Glomerular endothelial cell (primary cell): ENCODE measurements at places on chromosomes 4 and X. TPM values are rescaled to one million over a fixed set of nuclear protein-coding genes. Genes with fewer than 3 reads are reported as not detected.

- DNase-seq: no peak
Measured at GRCh38 chrX:13419276-13419675, 99.4 kb upstream of the ATXN3L start.

DNA sequence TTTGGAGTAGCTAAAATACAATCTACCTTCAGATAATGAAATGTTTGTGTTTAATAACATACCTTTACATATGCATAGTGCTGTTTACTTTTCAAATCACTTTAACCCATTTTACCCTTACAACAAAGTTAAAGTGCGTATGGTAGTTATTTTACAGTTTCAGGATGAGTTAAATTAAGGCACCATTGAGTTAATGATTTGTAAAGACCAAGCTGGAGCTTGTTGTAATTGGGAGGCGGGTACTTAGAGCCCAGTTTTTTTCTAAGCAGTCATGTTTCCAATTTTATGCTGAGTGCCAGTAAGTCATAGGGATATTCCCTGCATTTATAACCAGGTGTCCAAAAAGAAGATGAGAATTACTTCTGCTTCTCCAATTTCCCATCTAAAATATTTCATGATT is 84.2 kb upstream of the NRK start:
- no peak for DNase-seq

Gene KCNE5
- not detected in 2 replicates for total RNA-seq

Gene ITIH6
- under 0.01 TPM in 1 of 2 replicates, not detected in the other for total RNA-seq

DNA sequence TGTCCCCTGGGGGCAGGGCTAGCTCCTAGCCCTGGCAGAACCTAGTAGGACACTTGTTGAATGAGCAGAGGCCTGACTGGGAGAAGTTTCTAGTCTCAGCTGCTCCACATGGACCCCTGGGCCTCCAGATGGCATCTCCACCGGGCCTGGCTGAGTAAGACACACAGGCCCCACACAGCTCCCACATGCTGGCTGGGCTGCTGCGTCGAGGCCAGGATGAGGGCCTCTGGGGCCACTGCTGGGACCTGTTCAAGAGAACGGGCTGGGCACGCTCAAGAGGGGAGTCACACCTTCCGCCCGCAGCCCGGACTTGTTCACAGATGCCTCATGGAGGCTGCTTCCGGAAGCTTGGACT is 4.2 kb upstream of the HGFAC start:
- DNase-seq: no peak

DNA sequence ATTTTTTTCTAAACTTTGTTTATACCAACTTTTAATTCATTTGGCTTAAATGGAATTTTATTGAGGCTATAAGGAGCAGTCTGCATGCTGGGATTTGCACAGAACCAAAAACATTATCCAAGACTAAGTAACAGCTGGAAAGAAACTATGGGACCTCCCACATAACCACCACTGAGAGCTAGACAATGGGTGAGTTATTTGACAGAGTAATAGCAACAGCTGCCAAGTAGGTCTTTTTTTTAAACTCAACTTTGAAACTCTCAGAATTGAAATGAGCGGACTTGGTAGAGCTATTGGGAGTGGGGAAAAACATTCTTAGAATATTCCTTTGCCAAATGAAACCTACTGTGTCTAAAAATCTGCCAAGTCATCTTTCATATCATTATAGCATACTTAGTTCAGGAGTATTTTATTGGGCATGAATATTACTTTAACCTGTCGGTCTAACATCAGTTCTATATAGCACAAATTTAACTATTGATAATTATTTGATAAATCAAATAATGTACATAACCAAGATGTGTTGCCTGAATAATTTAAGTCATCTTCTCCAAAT is 1428.0 kb downstream of the PCDH7 start:
- DNase-seq: no peak

- DNase-seq: no peak
Measured at GRCh38 chrX:150405006-150405405, 41.9 kb downstream of the MAMLD1 start.

DNA sequence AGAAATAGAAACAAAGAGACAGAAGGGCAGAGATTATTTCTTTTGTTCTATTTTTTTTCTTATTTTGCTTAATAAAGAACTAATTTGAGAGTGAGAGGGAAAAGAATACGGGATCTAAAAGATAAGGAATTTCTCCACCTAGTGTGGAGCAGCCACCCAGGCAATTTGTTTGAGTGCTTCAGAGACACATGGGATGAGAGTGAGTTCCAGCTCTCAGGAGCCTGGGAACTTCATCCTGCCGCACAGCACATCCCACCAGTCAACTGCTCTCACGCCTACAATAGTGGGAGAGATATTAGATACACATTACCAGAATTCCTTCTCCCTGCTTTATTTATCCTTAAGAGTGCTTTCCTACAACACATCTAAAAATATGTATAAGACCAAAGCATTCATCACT is 946.4 kb downstream of the PDHA2 start:
- no peak for DNase-seq

DNA sequence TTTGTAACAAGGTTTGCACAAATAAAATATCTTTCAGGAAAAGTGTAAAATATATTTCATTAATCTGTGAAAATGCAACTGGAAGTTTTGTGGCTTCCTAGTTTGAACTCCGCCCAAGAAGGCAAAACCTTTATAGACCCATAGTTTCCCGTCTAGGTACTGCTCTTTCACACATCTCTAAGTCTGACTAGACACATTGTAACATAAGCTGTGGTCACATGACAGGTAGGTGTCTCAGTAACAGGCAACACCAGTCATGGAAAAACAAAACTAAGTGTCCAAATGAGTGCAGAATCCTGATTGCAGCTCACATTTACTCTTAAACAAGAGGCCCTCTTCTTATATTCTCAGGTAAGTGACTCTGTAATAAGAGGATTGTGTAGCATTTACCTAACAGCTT is 55.6 kb downstream of the SNCA start:
- DNase-seq: no peak

Gene CT45A2
- total RNA-seq: not detected in 2 replicates

Gene SERPINA7
- total RNA-seq: not detected in 2 replicates

DNA sequence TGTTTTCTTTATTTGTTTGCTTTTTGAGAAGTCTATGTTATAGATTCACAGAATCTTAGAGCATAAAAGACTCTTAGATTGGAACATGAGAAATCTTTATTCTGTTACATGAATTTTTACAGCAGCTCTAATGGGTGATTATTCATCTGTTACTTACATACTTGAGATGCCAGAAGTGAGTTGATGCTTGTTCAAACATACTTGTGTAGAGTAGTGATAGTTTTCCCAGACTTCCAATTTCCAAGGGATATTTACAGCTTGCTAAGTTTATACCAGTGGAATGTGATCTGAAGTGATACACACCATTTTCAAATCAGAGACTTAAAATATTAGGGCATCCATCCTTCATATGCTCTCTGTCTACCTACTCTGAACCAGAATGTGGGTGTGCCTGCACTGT is 252.9 kb upstream of the SMIM31 start:
- DNase-seq: no peak

GRCh38 chr4:105112274-105112673 is 34.4 kb upstream of the TET2 start:
- DNase-seq: no peak

DNA sequence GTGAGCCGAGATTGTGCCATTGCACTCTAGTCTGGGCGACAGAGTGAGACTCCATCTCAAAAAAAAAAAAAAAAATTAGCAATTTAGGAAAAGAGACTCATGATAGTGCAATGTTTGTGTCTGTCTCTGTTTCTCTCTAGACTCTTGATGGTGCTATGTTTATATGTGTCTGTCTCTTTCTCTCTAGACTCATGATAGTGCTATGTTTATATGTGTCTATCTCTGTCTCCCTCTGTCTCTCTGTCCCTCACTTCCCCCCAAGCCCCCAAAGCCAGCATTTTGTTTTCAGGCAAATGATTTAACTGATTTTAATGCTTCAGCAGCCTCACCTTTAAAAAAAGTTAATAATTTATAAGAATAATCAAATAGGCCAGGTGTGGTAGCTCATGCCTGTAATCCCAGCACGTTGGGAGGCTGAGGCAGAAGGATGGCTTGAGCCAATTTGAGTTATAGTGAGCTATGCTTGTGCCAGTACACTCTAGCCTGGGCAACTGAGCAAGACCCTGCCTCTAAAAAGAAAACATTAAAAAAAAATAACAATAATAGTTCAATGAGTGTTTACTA is 6.9 kb downstream of the MOB1B start:
- no peak for DNase-seq

- no peak for DNase-seq
Measured at GRCh38 chrX:132716006-132716405, 227.2 kb upstream of the MBNL3 start.

- DNase-seq: no peak
Measured at GRCh38 chrX:50613846-50614245, 143.2 kb upstream of the DGKK start.

GRCh38 chrX:19789376-19789775 is 98.0 kb downstream of the SH3KBP1 start:
- DNase-seq: no peak

- DNase-seq: no peak
Measured at GRCh38 chr4:4524364-4524763, 17.5 kb downstream of the STX18 start.

DNA sequence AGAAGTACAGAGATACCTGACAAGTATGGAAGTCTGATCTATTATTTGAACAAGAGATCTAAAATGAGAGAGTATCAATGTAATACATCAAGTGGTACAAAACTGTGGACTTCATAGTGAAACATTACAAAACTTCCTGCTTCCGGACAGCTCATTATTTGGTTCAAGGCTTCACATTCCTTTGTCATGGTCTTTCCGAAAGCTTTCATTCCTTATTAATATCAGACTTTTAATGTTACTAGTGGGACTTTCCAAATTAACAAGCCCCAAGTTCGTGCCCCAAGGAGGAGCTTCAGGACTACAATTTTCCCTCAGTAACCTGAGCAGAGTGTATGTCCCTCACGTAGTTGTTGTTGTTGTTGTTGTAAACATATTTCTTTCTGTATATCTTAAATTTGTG is 1.2 kb downstream of the CHIC2 start:
- no peak for DNase-seq

DNA sequence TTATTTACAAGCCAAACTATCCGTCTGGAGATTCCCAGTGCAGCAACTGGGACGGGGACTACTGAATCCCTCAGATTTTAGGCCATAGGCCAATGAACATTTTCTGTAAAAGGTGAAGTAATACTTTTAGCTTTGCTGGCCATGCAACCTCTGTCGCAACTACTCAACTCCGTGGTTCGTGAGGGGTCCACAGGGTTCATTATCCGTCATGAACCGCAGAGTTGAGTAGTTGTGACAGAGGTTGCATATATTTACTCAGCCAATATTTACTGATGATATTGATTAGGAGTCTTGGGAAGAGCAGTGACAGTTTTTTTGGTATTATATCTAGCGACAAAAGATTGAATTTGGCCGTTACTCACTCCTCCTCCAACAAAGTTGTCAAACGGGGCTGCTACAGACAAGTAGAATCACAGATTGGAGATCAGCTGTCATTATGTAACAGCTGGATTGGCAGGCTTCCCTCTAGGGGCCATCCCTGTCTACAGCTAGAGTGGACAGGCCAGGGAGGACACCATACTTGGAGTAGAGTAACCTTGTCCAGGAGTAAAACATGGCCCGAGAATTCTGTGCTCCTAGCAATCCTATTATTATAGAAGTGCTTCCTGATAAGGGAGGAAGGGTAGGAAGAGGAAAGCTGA is 37.2 kb upstream of the CD38 start:
- no peak for DNase-seq

DNA sequence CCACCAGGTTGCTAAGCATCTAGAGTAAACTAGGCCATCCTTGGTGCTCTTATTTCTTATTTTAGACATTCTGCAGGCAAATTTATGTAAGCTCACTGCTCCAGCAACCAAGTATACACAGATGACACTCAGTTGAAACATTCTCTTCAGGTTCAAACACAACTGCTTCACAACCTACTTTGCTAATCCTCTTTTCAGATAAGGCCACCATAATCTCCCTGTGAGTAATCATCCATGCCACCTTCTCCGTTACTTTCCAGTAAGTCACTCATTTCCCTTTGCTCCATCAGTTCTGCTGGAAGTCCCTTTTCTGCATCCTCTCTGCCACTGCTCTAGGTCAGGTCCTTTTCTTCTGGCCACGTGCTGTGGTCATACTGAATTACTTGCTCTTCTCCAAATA is 120.2 kb upstream of the WDFY3 start:
- DNase-seq: no peak

Gene PF4V1
- not detected in 2 replicates for total RNA-seq

Gene BTC
- total RNA-seq: 0.12 and 0.39 TPM in 2 replicates

- DNase-seq: no peak
Measured at GRCh38 chrX:5958523-5958922, 270.1 kb downstream of the NLGN4X start.

Gene NPY2R
- total RNA-seq: not detected in 2 replicates

Gene FOXO4
- total RNA-seq: 6.5 and 10.0 TPM in 2 replicates

- DNase-seq: no peak
Measured at GRCh38 chr4:53306729-53307128, 59.1 kb downstream of the SCFD2 start.

- no peak for DNase-seq
Measured at GRCh38 chr4:44145868-44146267, 302.7 kb downstream of the KCTD8 start.

DNA sequence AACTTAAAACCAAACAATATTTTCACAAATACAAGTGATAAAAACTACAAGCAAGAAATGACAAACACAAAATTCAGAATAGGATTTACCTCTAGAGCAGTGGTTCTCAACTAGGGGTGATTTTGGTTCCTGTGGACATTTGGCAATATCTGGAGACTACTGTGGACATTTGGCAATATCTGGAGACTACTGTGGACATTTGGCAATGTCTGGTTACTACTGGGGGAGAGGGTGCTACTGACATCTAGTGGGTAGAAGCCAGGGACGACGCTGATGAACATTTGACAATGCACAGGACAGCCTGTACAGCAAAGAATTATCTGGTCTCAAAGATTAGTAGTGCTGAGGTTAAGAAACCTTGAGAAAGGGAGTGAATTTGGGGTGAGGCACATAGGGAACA is 169.8 kb downstream of the CLCN4 start:
- DNase-seq: no peak

GRCh38 chr4:163087805-163088204 is 78.9 kb downstream of the NAF1 start:
- no peak for DNase-seq

Gene POU3F4
- total RNA-seq: not detected in 2 replicates

GRCh38 chrX:29318012-29318411 is 730.8 kb downstream of the IL1RAPL1 start:
- no peak for DNase-seq

Gene ADH7
- total RNA-seq: not detected in 2 replicates

DNA sequence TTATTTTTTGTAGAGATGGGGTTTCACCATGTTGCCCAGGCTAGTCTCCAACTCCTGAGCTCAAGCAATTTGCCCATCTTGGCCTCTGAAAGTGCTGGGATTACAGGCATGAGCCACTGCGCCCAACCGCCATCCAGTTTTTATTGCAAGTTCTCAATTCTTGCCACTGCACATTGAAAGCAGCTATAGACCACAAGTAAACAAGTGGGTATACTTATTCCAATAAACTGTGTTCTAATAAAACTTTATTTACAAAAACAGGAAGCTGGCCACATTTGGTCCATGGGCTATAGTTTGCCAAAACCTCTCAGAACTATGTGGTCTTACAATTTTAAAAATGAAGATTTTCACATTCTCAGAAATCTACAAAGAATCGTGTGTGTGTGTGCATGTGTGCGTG is 313.6 kb upstream of the RASGEF1B start:
- DNase-seq: no peak

Gene COPS4
- total RNA-seq: 43.5 and 65.9 TPM in 2 replicates

GRCh38 chrX:11304829-11305228 is 11.6 kb downstream of the AMELX start:
- no peak for DNase-seq

Gene SMARCA1
- total RNA-seq: 35.2 and 48.2 TPM in 2 replicates

Gene APLN
- total RNA-seq: 1,464 and 1,492 TPM in 2 replicates
